Activated CD4-positive, CD25-positive, alpha-beta regulatory T cell treated with anti-CD3 and anti-CD28 coated beads, Interleukin-2, amount 50 U/mL, for 72 hours (primary cell): ENCODE measurements at places on chromosomes 16 and 17.

DNA sequence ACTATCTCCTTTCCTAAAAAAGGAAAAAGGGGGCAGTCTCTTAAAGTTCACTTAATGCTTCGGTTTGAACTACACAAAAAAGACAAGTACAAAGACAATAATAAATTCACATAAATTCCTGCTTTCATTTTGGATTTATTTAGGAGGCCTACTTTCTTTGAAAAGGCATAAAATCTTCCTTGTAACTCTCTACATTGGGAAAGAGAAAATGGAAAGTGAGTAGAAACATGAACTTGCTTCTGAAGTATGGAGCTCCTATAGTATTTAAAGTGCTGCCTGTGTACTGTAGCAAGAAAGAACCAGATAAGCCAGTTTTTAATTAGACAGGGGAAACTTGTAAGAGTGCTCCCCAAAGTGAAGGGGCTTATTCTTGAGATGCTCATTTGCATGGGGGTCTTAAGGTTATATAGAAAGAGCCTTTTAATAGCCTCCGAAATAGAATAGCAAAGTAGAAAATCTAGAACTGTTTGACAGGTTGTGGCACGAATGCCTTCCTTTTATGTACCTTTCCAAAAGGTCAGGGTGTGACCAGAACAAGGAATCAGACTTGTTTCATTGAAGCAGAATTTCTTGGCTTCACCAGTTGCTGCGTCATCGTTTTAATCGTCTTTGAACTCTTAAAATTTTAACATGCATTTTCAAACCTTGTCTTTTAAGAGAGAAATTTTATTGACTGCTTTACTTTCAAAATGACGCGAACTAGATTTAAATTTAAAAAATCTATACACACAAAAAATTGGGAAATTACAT, 12.9 kb downstream of the GAN start:
- DNase-seq = no peak

GRCh38 chr16:87051526-87052320, 265.5 kb downstream of the C16orf95 start:
- no peak for DNase-seq

DNA sequence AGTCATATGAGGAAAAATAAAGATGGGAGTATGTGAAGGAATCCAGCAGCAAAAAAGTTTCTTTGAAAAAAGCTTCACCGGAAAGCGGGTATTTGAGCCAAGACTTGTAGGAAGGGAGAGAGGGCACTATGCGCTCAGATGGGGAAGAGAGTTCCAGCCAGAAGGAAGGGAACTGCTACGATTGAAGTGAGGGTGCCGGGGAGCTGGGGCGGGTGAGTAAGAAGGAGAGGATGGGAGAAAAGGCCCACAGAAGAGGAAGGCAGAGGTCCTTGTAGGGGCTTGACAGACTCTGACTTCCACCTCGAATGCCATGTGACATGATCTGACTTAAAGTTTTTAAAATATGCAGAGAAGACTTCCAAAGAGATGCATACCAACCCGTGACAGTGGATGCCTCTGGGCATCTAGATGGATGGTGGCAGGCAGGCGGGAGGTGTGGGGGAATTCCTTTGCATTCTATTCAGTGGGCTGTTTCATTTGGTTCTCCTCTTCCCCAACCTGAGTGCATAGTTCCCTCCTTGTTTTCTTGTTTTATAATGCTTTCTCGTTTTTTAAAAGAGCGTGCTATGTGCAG, 44.9 kb downstream of the CDRT4 start:
- DNase-seq = no peak

- DNase-seq = no peak
These were observed 319.0 kb upstream of the C16orf82 start for GRCh38 chr16:26747760-26748159.

GRCh38 chr17:67441052-67441895, 64.2 kb downstream of the PITPNC1 start:
- DNase-seq = peak; percentile 50

DNA sequence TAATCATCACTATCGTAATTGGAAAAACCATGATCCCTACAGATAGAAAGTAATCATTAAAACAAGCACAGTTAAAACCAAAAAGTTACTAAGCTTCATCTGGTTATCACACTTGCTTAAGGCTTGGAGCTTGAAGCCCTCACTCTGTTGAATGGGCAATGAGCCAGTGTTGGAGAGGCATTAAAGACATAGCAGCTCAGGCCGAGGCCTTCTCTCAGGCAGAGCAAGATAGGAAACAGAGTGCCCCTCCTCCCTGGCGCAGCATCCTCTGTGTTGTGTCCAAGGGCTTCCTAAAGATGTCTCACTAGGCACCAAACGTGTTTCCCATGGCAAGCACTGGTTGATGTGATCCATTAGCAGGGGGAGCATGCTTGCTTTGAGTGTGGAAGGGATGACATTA, 34.9 kb upstream of the LGALS9 start:
- no peak for DNase-seq

DNA sequence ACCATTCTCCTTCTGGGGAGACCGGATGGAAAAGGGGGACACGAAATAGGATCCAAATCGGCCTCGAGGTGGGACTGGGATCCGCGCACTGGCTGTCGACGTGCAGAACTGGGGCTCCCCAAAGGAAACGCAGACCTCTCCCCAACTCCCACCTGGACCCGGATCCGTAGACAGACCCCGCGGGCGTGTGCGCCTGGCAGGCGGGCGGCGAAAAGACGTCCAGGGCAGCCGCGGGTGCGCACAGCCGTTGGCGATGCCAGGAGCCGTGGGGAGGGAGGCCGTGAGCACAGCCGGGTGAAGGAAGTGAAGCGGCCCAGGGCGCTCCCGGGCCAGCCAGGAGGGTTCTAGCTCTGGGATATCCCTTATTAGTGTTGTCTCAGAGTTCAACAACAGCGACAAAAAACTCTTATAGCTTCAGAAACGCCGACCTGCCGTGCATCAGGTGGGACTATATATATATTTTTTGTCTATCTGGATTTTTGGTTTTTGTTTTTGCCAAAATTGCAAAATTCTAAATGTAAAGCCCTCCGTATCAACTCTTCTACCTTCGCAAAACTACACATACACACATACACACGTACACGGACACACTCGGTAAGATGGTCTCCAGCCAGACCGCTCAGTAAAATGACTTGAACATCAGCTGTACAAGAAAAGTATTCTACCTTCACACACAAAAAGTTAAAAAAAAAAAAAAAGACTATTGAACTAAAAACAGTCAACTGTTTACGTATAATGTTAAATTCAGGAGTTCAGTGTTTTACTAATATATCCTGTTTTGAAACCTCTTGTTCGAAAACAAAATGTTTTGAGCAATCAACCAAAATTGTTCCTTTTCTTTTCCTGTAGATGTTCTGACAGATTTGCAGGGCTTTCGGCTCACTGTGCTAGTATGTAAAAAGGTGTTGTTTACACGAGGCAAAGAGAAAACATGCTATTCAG, 5.2 kb upstream of the AATF start:
- DNase-seq = no peak

GRCh38 chr16:86437348-86437747, 73.0 kb upstream of the FOXF1 start:
- no peak for DNase-seq

- DNase-seq = no peak
These were observed at the start of gene DERL2 for GRCh38 chr17:5485270-5486205. Gene DERL2 (minus strand): TSS chr17:5486178. CDS start chr17:5486161, 17 bp downstream.

DNA sequence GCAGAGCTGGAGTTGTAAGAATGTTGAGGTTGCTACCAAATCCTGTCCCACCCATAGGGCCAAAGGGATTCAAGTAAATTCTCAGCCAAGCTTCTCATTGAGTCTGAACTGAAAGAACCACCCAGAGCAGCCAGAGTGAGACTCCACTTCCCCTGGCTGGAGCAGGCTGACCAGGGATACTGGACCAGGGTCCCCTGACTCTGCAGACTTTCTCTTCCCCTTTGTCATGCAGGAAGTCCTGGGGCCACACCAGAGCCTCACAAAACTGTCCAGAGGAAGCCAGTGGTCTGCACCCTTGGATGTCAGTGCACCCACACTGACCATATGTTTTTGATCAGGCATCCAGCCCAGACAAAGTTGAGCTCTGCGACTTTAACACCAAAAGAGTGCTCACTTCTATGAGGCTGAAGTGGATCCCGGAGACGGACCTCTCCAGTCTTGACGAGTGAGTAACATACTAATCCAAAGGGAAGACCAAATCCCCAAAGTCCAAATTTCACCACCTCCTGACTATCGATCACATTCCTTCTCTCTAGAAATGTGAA, 4.1 kb downstream of the NXN start:
- DNase-seq = no peak

DNA sequence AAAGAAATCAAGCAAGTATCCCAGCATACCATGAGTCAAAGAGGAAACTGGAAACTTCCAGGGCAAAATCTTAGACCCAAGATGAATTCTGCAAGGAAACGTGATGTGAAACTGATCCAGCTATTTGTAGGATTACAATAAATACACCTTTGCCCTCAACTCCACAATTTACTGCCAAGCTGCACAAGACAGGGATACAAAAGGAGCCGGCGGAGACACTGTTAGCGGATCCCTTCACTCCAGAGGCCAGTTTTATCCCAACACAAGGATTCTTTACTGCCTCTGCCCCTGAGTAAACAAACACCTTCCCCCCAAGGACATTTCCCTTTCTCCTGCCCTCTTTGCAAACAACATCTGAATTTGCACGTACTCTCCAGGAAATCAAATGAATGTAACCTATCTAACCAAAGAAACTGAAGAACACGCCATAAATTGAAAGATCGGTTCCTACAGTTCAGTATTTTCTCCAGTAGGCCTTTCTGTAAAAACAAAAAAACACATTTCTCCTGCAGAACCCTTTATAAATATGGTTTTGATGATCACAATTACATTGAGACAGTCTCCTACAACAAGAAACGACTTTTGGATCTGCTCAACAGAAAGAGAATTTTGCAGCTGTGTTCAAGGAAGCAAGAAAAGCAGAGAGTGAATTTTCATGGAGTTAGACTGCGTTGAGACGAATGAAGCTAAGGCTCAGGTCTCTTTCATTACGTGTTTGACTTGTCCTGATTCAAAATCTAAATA, 1.4 kb upstream of the CBX2 start:
- DNase-seq = no peak

DNA sequence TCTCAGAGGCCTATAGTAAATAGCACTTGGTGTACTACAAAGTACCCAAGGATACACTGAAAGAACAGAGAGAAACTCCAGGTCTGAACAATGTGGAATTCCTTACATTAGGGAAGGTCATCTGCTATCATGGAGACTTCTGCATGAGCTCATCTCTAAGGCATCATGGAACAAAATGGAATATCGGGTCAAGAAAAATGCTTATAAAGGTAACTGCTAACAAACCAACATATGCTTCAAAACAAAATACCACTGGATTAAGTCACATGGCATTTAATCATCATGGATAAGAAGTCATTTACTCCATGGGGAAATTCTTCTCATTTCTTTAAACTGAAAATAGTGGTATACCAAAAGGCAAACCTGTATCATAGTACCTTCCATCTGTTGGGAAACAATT, 34.2 kb downstream of the TXNDC11 start:
- DNase-seq = no peak

DNA sequence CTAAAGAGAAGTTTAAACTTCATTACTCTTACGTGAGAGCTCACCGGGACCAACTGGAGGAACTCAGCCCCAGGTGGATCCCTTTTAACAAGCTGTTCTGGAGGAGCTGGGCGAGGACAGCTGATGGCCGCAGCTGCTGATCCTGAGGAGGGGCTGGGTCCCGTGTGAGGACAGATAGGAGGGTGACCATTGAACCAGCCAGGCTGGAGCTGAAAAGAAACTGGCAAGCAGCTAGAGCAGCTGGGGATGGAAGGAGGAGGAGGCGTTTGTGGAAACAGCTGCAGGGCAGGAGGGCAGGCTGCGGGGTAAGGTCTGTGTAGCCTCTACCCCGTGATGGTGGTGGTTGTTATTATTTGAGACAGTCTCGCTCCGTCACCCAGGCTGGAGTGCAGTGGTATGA, 119.5 kb downstream of the AATF start:
- no peak for DNase-seq

DNA sequence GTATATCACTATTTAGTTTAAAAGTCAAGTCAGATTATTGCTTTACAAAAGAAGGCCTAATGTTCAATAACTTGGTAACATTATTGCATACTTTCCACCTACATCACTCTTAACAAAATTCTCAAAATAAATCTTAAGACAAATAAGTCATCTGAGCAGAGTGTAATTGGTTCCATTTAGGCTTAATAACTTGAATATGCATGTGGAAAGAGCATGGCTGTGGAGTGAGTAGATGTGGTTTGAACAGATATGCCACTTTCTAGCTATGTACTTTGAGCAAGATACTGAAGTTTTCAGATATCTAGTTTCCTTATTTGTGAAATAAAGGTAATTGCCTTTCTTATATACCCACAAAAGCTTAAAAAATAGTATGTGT, 6.7 kb upstream of the EVI2A start:
- DNase-seq = no peak

DNA sequence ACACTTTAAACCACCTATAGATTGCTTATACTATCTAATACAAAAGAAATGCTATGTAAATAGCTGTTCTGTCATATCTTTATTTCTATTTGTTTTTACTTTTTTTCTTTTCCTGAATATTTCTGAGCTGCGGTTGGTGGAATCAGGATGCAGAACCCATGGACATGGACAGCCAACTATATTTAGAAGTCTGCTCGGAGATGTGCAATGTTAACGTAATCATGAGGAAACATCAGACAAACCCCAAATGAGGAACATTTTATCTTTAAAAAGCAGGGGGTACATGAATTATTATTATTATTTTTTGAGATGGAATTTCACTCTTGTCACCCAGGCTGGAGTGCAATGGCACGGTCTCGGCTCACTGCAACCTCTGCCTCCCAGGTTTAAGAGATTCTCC, 31.4 kb upstream of the GHDC start:
- DNase-seq = no peak

DNA sequence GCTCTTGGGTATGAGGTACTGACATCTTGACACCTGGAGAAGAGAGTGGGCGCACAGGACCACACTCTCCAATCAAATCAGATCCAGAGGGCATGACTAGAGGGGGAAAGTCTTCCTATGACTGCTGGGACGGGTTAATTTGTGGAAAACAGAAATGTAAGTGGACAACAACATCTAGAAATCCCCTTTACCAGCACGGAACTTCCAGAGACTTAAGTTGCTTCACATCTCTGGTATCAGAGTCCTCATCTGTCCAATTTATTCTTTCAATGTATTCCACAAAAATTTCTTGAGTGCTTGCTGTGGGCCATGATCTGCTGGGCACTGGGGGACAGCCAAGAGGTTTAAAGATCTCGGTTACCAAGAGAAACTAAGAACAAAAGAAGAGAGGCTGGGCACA, 159.2 kb downstream of the COPRS start:
- no peak for DNase-seq

- peak; percentile 76 for DNase-seq
These were observed at the start of gene FMNL1 for GRCh38 chr17:45221081-45222013. Gene FMNL1 (plus strand): TSS chr17:45221885. CDS start chr17:45222125, 240 bp downstream.
